GM23338 (cell line): ENCODE measurements at places on chromosomes 11 and 22. TPM values are rescaled to one million over a fixed set of nuclear protein-coding genes. Genes with fewer than 3 reads are reported as not detected.

GGTLC3 gene
- total RNA-seq, result not detected in 2 replicates

DNA sequence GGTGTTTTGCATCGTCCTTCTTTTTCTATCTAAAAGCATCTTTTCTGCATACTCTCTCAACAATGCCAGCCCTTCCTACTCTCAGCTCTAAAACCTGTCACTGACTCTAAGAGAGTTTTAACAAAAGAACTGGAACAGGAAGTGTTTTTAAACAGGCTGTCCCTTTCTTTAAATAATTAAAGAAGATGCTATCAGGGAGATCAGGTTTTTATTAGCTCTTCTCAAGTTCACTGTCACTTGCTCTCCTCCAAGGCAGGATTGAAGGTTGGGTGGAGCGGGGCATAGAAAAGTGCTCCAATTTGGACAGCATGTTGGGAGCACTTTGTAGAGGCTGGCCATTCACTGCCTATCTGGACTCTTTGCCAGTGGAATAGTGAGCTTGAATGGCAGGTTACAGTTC, 56.4 kb upstream of the BARX2 start:
- H3K4me1 ChIP-seq, result peaks cover 21% of the 10 kb centered on the region
- no peak overlapping the region for H3K4me3 ChIP-seq
- H3K36me3 ChIP-seq, result no peaks in the 10 kb centered on the region

DNA sequence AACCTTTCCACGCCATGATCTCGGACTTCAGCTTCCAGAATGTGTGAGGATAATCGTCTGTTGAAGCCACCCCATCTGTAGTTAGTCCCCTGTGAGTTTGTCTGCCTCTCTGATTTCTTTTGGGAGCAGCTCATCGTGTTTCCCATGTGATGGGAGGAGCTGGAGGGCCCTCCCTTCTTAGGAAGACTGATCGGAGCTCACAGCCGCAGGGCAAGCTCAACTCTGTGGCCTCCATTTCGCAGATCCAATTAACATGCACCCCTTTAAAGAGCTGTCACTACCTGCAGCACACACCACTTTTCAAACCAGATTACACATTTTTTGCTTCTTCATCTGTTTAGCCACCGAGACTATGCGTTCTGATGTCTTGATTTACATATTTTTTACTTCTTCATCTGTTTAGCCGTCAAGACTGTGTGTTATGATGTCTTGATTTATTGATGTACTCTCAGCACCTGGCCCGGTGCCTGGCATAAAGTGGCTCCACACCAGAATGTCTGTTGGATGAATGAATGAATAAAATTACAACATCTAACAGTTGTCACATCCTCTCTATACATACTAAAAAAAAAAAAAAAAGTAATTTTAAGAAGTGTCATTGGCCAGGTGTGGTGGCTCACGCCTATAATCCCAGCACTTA, 14.9 kb upstream of the PPFIA1 start:
- H3K4me3 ChIP-seq, result no peak overlapping the region
- H3K27ac ChIP-seq, result no peak overlapping the region
- H3K4me1 ChIP-seq, result no peaks in the 10 kb centered on the region

DNA sequence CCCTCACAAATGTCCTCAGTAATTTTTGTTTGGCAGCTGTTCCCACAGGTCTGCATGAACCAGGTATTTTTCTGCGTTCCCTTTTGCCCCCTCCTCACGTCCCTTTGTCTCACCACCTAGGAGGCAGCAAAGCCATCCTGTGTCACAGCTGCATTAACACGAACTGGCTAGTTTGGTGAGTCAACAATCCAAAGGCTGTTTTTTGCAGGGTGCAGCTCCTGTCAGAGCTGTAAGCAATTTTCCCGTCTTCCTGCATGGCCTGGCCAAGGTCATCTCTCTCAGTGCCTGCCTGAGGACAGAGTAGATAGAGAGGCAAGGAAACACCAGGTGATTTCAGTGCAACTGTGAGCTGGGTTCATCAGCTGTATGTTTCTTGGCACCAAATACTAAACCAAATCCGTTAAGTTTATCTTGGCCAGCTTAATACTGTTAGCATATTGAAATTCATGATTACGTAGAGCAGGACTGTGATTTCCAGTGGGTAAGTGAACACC, 20.6 kb upstream of the VSIG10L2 start:
- H3K27me3 ChIP-seq, result no peaks in the 10 kb centered on the region
- no peaks in the 10 kb centered on the region for H3K36me3 ChIP-seq
- DNase-seq, result no peak
- no peaks in the 10 kb centered on the region for H3K4me1 ChIP-seq

DNA sequence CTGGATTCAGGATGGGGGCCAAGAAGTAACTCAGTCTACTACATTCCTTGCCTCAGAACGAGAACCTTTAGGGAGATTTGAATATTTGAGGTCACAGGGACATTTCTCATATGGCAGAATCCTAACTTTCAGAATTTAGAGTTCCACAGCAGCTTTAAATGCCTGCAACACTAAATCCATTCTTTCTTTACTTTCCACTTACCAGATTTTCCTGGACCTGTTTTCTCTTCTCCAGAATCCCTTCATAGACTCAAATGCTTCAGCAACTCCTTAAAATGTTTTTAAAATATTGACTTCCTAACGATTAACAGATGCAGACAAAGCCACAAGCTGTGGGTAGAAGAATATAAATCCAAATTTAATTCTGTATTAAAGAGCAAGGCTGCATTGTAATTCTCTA, 63.1 kb downstream of the PRSS23 start:
- DNase-seq, result no peak
- H3K4me1 ChIP-seq, result no peaks in the 10 kb centered on the region
- no peaks in the 10 kb centered on the region for H3K36me3 ChIP-seq
- H3K4me3 ChIP-seq, result no peak overlapping the region
- no peaks in the 10 kb centered on the region for H3K27me3 ChIP-seq
